ENCODE measurements at places on chromosomes 11 and 22.

DNA sequence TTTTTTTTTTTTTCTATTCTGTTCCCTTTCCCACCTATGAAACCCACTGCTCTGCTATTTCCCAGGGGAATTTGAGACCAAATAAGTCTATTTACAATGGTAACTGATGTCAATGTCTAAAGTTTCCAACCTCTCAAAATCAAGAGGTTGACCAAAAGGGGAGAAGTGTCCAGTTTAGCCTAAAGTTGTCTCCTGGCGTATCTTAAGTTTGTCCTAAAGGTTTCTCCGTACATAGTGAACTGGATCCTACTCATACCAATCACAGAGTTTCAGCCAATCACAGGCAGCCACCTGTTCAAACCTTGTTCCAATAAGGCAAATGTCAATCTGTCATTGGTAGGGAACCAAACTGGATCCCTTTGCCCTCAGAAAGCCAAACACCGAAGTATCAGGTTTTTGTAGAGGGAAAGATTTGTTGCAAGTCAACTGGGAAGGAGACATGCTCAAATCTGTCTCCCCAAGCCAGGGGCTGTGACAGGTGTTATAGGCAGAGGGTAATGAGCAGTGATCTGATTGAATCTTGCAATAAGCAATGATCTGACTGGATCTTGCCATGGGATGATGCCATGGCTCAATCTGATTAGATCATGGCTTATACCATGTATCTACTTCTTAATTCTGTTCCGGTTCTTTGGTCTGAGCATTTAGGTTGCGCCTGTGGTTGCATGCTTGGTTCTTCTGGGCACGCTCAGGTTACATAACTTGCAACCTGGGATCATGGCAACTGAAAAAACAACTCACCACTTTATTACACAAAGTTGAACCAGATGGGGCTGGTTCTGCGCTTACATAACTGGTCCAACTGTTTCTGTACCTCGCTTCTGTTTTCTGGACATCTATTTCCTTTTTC, 1.1 kb upstream of the VPS37C start:
- no peak for DNase-seq

DNA sequence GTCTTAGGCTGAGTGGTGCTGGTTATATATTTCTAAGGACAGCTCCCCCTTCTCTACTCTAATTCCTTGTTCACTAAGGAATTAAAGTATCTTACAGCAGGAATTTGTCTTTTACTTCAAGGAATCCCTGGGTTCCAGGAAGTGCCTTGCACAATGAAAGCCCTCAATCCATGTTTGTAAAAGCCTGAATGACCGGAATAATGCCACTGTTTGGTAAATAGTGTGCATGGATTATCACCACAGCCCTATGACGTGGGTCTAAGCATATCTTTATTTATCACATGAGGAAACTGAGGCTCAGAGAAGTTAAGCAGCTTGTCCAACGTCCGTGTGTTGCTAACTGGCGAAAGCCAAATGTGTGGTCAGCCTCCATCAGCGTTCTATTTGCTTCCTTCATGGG, 135.7 kb upstream of the NAV2 start:
- DNase-seq: no peak

- no peak for DNase-seq
Observed at GRCh38 chr22:35465109-35465701, 65.3 kb downstream of the MCM5 start.

DNA sequence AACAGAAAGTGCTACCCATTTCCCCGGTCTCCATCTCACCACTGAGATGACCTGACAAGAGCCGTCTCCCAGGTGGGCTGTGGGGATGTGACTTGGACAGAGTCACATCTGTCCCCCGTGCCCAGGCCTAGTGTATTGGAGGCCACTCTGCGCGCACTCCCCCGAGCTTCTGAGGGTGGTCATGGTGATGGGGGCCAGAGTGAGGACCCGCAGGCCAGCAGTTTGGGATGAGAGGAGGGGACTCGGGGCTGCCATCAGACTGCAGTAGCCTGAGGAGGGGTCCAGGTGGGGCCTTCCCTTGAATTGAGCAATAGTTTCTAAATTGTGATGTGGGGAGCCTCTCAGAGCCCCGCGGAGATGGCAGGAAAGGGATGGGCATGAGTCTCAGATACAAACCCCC, 852.6 kb downstream of the TBC1D22A start:
- no peak for DNase-seq

GRCh38 chr11:31820438-31820818, 9.3 kb upstream of the PAX6 start:
- DNase-seq: no peak

DNA sequence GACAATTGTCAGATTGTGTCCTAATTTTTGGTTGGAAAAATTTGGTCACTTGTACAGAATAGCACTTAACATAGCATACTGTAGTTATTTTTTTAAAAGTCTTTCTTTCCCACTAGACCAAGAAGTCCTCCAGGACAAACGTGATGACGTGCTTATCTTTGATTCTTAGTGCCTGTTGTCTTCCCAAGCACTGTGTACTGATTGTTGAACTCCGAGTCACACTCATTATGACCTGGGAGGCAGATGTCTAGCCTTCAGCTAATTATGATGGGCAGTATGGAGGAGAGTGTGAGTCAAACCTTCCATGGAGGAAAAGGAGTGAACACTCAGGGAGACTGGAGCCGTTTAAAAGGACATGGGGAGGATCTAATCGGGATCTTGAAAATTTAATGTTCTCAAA, 119.8 kb downstream of the SPON1 start:
- DNase-seq: no peak

DNA sequence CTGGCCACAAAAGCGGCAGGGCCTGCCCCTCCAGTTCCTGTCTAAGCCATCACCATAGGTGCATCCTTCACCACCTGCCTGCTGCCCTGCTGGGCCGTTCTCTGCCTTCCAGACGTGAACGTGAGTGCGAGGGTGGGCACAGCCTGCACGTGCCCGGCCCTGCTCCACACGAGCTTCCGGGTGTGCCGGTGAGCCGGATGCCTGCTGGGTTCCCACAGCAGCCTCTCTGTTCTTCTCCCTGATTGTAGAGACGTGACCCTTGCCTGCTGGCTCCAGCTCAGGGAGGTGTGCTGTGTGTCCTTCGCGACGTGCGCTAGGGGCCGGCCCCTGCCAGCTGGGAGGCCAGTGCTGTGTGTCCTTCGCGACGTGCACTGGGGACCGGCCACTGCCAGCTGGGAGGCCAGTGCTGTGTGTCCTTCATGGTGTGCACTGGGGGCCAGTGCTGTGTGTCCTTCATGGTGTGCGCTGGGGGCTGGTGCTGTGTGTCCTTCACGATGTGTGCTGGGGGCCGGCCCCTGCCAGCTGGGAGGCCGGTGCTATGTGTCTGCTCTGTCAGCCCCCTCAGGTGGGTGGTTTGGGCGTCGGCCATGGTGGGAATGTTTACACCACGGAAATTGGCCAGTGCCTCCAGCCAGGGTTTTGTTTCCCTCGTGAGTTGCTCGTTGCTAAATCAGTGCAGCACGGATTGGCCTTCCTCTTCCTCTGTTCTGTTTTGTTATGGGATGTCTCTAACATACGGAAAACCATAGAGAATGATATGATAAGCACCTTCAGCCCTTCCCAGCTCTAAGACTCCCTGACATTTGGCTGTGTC, 35.4 kb upstream of the BRSK2 start:
- DNase-seq: no peak

DNA sequence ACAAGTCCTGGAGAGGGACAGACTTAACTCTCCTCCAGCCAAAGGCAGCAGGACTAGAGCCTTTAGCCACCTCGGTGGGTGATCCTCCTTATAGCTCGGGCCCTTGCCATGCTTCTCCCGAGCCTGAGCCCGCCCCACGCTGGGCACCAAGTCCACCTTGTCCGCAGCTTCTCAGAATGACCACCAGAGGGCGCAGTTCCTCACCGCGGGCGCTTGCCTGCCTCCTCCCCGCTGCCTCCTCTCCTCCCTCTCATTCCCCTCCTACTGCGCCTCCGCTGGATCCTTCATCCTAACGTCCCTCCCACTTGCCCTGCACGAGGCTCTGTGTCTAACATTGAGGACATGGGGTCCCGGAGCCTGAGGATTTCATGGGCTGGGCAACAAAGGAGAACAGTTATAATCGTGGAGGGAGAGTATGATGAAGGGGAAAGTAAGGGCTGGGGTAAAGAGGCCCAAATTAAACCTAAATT, 11.3 kb upstream of the MOGAT2 start:
- peak; percentile 42 for DNase-seq

GRCh38 chr11:27497284-27497866, 9.2 kb downstream of the LIN7C start:
- peak; percentile 15 for DNase-seq

DNA sequence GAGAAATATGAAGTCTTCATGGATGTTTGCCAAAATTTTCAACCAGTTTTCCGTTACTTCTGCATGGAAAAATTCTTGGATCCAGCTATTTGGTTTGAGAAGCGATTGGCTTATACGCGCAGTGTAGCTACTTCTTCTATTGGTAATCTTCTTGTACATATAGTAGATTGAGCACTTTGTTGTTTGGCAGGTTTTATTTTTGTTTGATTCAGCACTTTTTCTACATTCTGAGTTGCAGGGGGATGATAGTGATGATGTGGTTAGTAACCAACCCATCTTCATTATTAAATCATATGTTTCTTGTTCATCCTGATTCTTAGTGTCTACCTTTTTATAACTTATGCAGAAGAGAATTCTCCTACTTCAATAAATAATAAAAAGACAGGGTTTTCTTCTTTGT, 121.6 kb downstream of the C11orf65 start:
- DNase-seq: no peak

GRCh38 chr11:28739489-28740280, 631.5 kb downstream of the METTL15 start:
- DNase-seq: no peak

Measured in NCI-H1694 treated with DMSO at 0.1 percent for 48 hours (cell line).